NCI-H446 treated with DMSO at 0.1 percent for 48 hours (cell line): ENCODE measurements at places on chromosomes 7 and 10.
A peak's percentile ranks its signal among the peaks of the same experiment; 100 is the strongest.

DNA sequence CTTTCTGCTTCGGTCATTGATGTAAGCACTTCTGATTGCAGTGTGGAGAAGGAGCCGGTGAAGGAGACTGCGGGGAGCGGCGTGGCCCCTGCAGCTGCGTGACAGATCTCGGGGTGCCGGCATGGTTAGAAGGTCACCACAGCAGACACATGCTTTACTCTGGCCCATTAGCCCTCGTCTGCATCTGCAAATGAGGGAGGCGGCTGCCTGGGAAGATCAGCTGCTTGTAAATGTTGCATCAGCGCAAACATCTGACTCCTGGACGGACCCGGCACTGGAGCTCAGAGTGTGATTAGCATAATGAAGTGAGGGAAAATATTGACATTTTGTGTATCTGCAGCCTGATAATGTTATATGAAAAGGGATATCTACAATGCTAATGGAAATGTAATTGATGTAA, 30.5 kb upstream of the MNX1 start:
- DNase-seq, result no peak

- DNase-seq, result no peak
Observed at GRCh38 chr10:74121368-74121767, 29.3 kb downstream of the AP3M1 start.

DNA sequence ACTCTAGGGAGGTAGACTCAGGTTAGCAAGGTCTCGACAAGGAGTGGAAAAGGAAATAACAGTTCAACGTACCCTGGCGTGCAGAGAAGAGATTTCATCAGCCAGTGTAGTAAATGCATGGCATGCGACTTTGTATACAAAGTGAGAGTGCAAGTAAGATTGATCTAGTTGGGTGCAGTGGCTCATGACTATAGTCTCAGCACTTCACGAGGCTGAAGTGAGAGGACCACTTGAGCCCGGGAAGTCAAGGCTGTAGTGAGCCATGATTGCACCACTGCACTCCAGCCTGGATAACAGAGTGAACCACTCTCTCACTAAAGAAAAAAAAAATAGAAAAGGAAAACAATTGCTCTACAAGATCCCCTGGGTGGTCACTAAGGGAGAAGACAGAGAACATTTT, 528.6 kb downstream of the SORCS1 start:
- no peak for DNase-seq

GRCh38 chr7:71627651-71628050, 495.7 kb downstream of the GALNT17 start:
- DNase-seq, result no peak

GRCh38 chr10:48634198-48634983, 29.5 kb upstream of the ARHGAP22 start:
- DNase-seq, result no peak

GRCh38 chr7:19930851-19931250, 157.4 kb upstream of the TMEM196 start:
- no peak for DNase-seq

- DNase-seq, result peak; percentile 46
Observed at GRCh38 chr7:96075510-96076349, 246.2 kb downstream of the SLC25A13 start.

- DNase-seq, result no peak
Observed at GRCh38 chr7:28002638-28003037, 178.0 kb downstream of the JAZF1 start.

DNA sequence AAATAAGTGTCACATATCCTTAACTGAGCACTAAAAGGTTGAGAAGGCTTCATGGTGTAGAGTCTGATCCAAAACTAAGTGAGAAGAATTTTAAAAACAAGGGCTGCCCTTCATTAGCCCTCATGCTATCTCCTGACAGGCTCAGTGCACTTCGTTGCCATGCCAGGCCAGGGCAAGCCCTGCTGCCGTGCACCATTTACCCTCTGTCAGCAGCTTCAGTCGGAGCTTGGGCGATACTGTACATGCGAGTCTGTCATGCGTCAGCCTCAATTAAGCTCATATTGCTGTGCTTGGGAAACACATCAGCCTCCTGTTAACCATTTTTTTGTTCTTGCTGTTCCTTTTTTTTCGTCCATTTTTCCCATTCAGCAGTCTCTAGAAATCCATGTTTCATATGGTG, 166.6 kb downstream of the VTI1A start:
- no peak for DNase-seq

- DNase-seq, result no peak
Observed at GRCh38 chr10:28367413-28367812, 64.5 kb upstream of the MPP7 start.
